WTC11 (cell line): ENCODE measurements at places on chromosomes 11 and 22.

DNA sequence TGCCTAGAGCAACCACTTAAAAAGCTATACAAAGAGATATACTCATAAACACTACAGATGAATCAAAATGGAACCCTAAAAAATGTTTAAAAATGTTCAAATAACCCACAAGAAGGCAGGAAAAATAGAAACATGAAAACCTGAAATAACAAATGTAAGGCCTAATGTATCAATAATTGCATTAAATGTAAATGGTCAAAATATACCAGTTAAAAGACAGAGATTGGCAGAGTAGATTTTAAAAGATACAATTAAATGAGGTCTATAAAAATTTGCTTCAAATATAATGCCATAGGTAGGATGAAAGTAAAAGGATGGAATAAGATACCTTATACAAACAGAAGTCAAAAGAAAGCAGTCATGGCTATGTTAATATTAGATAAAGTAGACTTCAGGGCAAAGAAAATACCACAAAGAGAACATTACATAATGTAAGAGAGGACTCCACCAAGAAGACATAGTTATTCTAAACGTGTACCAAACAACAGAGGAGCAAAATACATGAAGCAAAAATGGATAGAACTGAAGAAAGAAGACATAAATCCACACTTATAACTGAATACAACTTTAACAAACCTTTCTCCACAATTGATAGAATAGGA lies 25.2 kb downstream of the SHANK2 start:
- DNase-seq: no peak

GRCh38 chr22:33083212-33083611 lies 25.0 kb upstream of the SYN3 start:
- DNase-seq: no peak

DNA sequence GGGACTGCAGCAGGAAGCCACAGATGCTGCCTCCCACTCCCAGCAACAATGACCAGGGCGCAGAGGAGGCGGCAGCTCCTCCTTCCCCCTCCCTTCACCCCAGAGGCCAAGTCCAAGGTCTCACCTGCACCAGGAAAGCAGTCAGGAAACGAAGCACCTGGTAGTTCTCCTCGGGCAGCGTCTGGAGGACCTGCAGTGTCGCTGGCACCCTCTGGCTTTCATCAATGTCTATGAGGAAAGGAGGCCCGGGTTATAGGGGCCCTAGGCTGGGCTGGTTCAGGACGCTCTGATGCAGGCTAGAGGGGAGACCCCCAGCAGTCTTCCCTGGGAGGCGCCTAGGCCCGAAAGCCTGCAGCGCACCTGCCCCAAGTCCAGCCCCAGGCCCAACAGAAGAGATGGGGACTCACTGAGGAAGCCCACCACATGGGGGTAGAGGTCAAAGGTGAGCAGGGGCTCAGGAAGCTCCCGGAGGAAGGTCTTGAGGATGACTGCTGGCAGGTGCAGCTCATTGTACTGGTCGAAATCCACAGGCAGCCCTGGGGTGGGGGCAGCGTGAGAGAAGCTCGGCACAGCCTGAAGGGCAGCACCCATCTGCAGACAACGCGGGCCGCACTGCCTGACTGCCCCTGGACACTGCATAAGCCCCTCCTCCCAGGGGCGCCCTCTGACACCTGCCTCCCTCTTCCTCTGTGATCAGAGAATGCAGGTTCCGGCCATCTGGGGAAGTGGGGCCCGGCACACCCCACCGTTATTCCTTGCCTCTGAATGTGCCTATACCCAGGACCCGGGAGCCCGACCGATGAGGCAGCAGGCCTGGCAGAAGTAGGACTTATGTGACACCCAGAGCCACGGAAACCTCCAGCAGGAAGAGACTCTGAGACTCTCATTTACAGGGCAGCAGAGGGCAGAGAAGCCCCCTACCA lies 20.9 kb downstream of the ARHGAP1 start:
- DNase-seq: no peak

DNA sequence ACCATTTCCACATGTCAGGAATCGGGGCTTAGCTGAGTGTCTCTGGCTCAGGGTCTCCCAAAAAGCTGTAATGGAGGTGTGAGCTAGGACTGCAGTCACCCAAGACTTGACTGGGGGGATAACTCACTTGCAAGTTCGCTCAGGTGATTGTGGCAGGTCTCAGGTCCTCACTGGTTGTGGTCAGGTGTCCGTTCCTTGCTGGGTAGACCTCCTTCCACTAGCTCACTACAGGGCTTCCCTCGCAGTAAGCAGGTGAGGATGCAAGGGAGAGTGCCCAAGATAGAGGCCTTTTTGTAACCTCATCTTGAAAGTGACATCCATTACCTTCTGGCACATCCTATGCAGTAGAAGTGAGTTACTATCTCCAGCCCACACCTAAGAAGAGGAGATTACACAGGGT lies 29.5 kb downstream of the C11orf58 start:
- DNase-seq: no peak

DNA sequence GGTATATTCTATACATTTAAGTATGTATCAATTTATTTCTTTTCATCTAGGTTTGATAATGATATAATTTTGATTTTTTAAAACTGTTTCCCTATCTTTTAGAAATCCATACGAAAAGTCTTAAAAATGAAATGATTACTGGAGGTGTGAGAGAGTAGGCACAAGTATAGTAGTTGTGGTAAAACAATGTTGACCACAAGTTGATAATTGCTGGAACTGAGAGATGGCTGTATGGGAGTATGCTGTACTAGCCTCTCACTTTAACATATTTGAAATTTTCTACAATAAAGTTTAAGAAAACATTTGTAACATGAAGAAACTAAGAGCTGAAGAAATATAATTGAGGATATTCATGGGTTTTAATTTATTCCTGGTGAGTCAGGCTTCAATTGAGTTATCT lies 30.0 kb downstream of the FSHB start:
- DNase-seq: no peak

- DNase-seq: no peak
Observed at GRCh38 chr11:69641681-69642548, 959 bp downstream of the CCND1 start.

GRCh38 chr22:20246368-20247009 lies 21.6 kb downstream of the RTN4R start:
- peak; percentile 37 for DNase-seq

- no peak for DNase-seq
Observed at GRCh38 chr22:47048123-47049077, 285.9 kb downstream of the TBC1D22A start.

DNA sequence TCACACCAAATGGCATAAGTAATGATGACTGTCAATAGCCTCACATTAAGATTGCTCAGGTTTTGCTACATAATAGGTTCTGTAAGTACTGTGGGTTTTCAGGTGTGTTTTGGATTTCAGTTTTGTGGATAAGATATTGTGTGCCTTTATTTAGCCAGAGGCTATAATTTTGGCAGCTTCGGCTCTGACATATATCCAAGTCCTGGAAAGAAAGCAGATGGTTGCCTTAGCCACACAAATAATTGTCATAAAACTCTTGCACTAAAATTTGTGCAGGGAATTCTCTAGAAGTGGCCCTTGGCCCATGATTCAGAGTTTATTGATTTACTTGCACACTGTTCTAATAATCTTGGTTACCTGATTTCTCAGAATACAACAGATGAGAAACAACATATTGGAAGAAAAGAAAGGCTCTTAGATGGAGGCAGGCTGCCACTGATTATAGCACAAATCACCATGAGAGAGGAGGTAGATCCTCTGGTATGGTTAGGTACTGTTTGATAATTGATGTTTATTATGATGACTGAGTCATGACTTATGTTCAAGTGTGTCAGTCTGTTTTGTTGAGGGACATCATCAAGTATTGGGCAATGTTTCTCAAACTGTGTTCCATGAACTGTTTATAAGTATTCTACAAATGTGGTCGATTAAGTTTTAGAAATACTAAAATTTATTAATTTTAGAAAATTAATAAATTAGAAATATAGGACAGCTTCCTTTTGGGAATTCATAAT lies 9.6 kb downstream of the REXO2 start:
- no peak for DNase-seq

DNA sequence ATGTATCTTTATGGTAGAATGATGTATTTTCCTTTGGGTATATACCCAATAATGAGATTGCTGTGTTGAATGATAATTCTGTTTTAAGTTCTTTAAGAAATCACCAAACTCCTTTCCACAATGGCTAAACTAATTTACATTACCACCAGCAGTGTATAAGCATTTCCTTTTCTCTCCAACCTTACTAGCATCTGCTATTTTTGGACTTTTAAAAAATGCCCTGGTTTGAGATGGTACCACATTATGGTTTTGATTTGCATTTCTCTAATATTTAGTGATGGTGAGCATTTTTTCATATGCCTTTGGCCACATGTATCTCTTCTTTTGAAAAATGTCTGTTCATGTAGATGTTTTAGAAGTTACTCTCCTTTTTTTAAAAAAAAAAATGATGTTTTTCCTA lies 142.0 kb downstream of the METTL15 start:
- DNase-seq: no peak

- DNase-seq: no peak
Observed at GRCh38 chr11:24122291-24122690, 374.6 kb upstream of the LUZP2 start.

GRCh38 chr11:47979378-47980087 lies 826 bp upstream of the PTPRJ start:
- peak; percentile 44 for DNase-seq

- no peak for DNase-seq
Observed at GRCh38 chr11:17816232-17816931, 81.8 kb downstream of the KCNC1 start.
